ENCODE measurements at places on chromosomes 3 and 15. TPM values are rescaled to one million over a fixed set of nuclear protein-coding genes. Genes with fewer than 3 reads are reported as not detected.

DNA sequence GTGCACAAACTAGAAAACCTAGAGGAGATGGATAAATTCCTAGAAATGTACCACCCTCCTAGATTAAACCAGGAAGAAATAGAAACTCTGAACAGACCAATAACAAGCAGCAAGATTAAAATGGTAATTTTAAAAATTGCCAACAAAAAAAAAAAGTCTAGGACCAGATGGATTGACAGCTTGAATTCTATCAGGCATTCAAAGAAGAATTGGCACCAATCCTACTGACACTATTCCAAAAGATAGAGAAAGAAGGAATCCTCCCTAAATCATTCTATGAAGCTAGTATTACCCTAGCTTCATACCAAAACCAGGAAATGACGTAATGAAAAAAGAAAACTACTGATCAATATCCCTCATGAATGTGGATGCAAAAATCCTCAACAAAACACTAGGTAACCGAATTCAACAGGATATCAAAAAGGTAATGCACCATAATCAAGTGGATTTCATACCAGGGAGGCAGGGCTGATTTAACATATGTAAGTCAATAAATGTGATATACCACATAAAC is 10.1 kb upstream of the CCR1 start:
- H3K27ac ChIP-seq, result no peak overlapping the region
- no peaks in the 10 kb centered on the region for H3K27me3 ChIP-seq
- DNase-seq, result no peak
- no peaks in the 10 kb centered on the region for H3K4me1 ChIP-seq

- H3K4me1 ChIP-seq, result peaks cover 19% of the 10 kb centered on the region
- no peaks in the 10 kb centered on the region for H3K27me3 ChIP-seq
- H3K4me3 ChIP-seq, result no peak overlapping the region
- peak overlapping the region; percentile 85 for H3K27ac ChIP-seq
- DNase-seq, result peak; percentile 89
- H3K36me3 ChIP-seq, result no peaks in the 10 kb centered on the region
Observed at GRCh38 chr3:177781686-177782161, 584.4 kb upstream of the TBL1XR1 start.

FANCD2OS gene
- total RNA-seq, result not detected

ASB14 gene
- 0.18 TPM for total RNA-seq

DNA sequence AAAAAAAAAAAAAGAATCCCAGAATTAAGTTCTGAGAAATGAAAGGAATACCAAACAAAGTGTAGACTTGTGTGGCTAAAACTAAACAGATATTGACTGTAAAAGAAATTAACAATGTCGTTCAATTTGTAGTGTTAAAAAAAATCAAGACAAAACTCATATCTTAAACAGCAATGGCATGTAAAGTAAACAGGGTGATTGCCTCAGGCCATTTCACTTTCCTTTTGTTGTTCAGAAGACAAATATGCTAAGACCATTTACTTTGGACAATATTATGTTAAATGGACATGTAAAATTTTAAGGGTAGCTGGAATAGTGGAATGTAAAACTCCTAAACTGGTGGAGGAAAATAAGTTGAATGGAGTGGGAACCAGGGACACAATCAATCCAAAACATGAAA is 139.1 kb downstream of the RTP4 start:
- no peak overlapping the region for H3K27ac ChIP-seq
- DNase-seq, result no peak
- H3K4me1 ChIP-seq, result no peaks in the 10 kb centered on the region
- H3K27me3 ChIP-seq, result no peaks in the 10 kb centered on the region

DNA sequence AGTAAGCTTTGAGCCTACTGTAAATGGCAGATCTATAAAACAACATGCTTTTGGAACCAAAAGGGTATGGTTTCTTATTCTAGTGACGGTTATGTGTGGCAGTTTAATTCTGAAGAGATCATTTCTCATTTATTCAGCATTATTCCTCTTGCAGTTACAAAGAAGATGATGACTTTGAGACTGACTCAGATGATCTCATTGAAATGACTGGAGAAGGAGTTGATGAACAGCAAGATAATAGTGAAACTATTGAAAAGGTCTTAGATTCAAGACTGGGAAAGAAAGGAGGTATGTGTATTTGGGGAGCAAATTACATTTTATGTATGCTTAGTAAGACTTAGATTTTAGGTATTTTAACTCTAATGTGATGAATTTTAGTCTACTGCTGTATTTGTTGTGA is 41.5 kb downstream of the CHD2 start:
- peaks cover 51% of the 10 kb centered on the region for H3K36me3 ChIP-seq
- H3K27ac ChIP-seq, result no peak overlapping the region
- no peak for DNase-seq
- no peaks in the 10 kb centered on the region for H3K27me3 ChIP-seq

FBXL2 gene
- 8.9 TPM for total RNA-seq

GRCh38 chr3:77373619-77374018 is 333.7 kb downstream of the ROBO2 start:
- DNase-seq, result no peak
- no peak overlapping the region for H3K27ac ChIP-seq
- H3K27me3 ChIP-seq, result no peaks in the 10 kb centered on the region
- H3K36me3 ChIP-seq, result no peaks in the 10 kb centered on the region

SLC41A3 gene
- total RNA-seq, result 31.2 TPM

DNA sequence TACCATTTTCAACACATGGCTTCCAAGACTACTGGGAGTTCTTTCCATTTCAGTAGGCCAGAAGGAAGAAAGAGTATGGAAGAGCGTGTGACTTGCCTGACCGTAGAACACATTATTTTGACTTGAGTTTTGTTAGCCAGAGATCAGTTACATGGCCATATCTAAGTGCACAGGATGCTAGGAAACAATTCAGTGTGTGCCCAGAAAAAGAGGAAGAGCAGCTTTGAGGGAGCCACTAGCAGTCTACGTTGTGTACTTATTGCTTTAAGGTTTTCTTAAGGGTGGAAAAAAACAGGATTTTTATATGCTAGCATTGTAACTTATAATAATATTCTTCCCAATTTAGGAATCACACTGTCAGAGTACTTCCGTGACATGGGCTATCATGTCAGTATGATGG is 44.1 kb upstream of the GRAMD1C start:
- peaks cover 19% of the 10 kb centered on the region for H3K36me3 ChIP-seq
- H3K4me3 ChIP-seq, result no peak overlapping the region
- DNase-seq, result no peak
- no peak overlapping the region for H3K27ac ChIP-seq
- no peaks in the 10 kb centered on the region for H3K27me3 ChIP-seq
- no peaks in the 10 kb centered on the region for H3K4me1 ChIP-seq

- H3K36me3 ChIP-seq, result no peaks in the 10 kb centered on the region
- no peak for DNase-seq
- H3K27me3 ChIP-seq, result no peaks in the 10 kb centered on the region
Observed at GRCh38 chr15:35630532-35630931, 84.6 kb upstream of the DPH6 start.

PAK6 gene
- 0.44 TPM for total RNA-seq

DNA sequence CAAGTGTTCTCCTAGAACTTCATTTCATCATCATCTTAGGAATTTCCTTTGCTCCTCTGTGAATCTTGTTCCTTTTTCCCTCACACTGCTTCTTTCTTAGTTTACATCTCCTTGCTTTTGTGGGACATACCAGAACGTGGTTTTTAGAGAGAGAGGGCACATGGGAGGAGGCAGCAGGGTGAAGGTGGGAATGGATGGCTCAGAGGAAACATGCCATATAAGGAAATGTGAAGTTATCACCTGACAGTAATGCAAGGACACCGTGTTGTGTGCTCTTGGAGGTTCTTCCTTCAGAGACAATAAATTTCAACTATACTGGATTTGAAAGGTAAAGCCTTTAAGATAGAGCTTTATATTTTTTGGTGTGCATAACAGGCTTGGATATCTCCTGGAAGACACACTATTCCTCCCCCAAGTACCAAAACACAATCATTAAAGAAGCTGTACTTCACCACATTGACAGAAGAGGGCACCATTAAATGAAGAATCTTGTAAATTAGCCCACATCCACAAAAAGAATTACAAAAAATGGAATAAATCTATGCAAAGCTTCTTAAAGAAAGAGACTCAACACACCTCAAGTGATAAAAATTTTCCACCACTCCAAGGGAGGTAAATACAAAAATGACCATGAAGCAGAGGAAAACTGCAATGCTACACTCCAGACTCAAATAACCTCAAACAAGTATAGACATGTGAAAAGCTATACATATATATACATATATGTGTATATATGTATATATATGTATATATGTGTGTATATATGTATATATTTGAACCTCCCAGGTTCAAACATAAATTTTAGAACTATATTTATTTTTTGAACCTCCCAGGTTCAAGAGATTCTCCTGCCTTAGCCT is 26.1 kb downstream of the RPL39L start:
- no peaks in the 10 kb centered on the region for H3K27me3 ChIP-seq
- H3K36me3 ChIP-seq, result no peaks in the 10 kb centered on the region
- no peak overlapping the region for H3K27ac ChIP-seq
- H3K4me1 ChIP-seq, result no peaks in the 10 kb centered on the region

LIPC gene
- 0.44 TPM for total RNA-seq

DNA sequence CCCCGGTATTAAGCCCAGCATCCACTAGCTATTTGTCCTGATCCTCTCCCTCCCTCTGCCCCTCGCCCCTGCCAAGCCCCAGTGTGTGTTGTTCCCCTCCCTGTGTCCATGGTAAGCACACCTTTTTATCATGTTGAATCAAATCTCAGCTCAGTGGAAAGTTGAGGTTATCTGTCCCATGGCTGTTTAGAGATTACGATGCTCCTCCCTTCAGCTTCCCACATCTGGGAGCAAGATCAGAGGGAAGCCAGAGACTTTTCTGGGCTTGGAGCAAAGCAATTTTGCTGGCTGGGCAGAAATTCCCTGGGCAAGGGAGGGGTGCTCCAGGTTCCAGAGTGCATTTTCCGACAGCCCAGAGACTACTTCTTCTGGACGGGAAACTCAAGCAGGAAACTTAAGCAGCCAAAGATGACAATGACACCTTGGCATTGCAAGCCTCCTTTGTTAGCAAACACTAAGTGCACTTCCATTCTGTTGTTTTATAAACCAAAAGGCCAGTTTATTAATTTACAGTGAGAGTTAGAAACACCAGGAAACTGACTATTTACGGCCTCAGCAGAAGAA is 104.5 kb downstream of the MESD start:
- H3K27ac ChIP-seq, result no peak overlapping the region
- no peaks in the 10 kb centered on the region for H3K4me1 ChIP-seq
- H3K27me3 ChIP-seq, result no peaks in the 10 kb centered on the region
- H3K36me3 ChIP-seq, result no peaks in the 10 kb centered on the region
